ENCODE measurements at places on chromosomes 7 and 10.
A peak's percentile ranks its signal among the peaks of the same experiment; 100 is the strongest.

GRCh38 chr7:148433521-148434180 lies 156.9 kb upstream of the C7orf33 start:
- no peak for DNase-seq

DNA sequence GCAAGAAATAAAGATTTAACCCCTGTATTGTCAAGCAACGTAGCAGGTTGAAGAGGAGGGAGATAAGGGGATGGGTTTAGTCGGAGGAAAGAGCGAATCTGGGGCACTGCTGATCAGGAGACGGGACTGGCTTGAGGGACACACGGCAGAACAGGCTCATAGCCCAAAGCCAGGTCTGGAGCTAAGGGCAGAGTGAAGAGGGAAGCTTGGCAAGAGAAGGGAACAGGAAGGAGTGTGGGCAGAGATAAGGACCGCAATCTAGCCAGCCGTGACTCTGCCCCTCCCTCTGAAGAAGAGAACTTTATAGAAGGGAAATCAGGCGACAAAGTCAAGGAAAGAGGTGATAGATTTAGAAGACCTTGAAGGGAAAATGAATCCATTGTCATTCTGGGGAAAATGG lies 67.6 kb downstream of the CAV1 start:
- DNase-seq, result no peak

- DNase-seq, result no peak
These were observed 156.1 kb downstream of the ADARB2 start for GRCh38 chr10:1581189-1581588.

- no peak for DNase-seq
These were observed 983 bp downstream of the FZD8 start for GRCh38 chr10:35640951-35641675.

GRCh38 chr7:47405921-47406800 lies 175.8 kb downstream of the TNS3 start:
- DNase-seq, result no peak

DNA sequence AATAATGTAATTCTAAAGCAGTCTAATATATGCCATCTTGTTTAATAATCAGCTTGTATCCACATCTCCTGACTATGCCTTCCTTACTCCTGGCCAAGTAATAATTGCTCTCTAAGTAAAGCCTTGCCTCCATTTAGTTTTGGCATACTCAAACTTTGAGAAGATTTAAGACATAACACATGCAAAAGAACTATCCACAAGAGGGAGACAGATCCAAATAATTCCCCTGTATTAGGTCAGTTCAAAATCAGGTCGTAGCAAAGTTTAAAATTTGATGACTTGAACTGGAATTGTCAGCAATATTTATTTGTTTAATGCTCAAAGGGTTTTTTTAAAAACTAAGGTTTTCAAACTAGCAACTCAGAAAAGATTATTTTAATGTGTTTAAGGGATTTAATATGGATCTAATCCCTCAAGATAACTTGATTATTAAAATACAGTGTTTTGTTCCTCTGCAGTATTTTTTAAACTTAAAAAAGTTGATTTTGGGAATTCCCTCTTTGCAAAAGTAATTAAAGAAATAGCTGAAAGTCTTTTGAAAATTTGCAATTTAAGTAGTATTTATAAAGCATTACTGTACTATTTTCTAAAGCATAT lies 95.3 kb downstream of the HDAC9 start:
- DNase-seq, result peak; percentile 67

Data from NAMALWA (cell line).